ENCODE measurements at places on chromosomes 5 and 9.

DNA sequence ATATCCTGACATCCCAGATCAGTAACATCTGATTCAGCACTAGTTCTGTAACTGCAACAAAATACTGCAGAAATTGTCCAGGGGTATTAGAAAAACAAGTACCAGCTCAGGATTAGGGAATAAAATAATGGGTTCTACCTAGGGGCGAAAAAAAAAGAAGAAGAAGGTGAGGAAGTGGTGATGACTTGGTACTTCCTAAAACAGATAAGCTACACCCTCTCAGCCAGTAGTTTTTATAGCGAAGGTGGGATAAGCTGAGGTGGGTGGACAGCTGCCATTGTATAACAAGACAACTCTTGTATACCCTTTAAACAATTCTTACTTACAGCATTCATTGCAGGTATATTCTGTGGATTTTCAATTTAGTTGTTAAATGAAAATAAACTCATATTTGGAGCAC is 19.1 kb downstream of the RAPGEF6 start:
- H3K4me1 ChIP-seq, result peaks cover 28% of the 10 kb centered on the region
- no peak overlapping the region for H3K4me3 ChIP-seq
- no peak for DNase-seq
- no peaks in the 10 kb centered on the region for H3K27me3 ChIP-seq
- H3K36me3 ChIP-seq, result peaks cover 47% of the 10 kb centered on the region

- no peaks in the 10 kb centered on the region for H3K27me3 ChIP-seq
- DNase-seq, result no peak
- peaks cover 44% of the 10 kb centered on the region for H3K4me1 ChIP-seq
- H3K4me3 ChIP-seq, result no peak overlapping the region
- H3K27ac ChIP-seq, result no peak overlapping the region
These were observed 81.5 kb downstream of the GALNT10 start for GRCh38 chr5:154271936-154272514.

- H3K36me3 ChIP-seq, result no peaks in the 10 kb centered on the region
- no peaks in the 10 kb centered on the region for H3K27me3 ChIP-seq
- DNase-seq, result no peak
- no peak overlapping the region for H3K27ac ChIP-seq
- no peak overlapping the region for H3K4me3 ChIP-seq
These were observed 159.7 kb downstream of the SNCAIP start for GRCh38 chr5:122471752-122472061.

DNA sequence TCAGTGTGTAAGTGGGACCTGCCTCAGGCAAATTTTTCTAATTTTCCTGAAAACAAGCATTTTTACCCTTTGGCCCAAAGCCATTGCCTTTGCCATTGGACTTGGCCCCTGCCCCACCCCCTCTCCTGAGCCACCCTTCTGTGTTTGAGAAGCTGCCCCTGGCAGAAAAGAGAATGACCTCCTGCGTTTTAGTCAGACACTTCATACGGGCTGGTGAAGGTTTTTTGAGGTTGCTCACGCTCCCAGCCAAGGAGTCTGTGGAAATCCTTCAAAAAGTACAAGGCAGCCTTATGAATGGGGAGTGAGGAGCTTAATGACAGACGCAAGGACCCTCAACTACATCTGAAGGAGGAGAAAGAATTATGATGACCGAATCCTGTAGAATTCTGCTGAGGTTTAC is 308.9 kb downstream of the SLIT3 start:
- H3K36me3 ChIP-seq, result no peaks in the 10 kb centered on the region
- no peak overlapping the region for H3K27ac ChIP-seq
- no peak for DNase-seq
- H3K4me3 ChIP-seq, result no peak overlapping the region
- peaks cover 3% of the 10 kb centered on the region for H3K4me1 ChIP-seq

DNA sequence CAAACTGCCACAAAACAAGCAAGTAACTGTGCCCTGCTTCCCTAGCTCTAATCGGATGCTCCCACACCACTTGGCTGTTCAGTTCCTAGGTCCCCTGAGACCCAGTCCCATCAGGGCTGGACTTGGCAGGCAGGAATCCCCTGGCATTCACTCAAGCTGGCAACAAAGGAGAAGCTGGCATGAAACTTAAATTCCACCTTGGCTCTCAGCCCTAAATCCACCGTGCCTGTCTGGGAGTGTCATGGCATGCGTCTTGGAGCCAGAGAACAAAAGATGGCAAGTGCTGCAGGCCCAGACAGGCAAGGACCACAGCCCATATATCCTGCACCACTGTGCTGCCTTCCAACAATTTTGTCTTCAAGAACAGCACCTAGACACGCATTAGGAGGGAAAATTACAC is 38.2 kb downstream of the ETF1 start:
- peaks cover 4% of the 10 kb centered on the region for H3K4me1 ChIP-seq
- peaks cover 29% of the 10 kb centered on the region for H3K36me3 ChIP-seq
- H3K4me3 ChIP-seq, result no peak overlapping the region
- H3K27ac ChIP-seq, result no peak overlapping the region

- H3K27me3 ChIP-seq, result no peaks in the 10 kb centered on the region
- no peak overlapping the region for H3K4me3 ChIP-seq
- DNase-seq, result no peak
- H3K36me3 ChIP-seq, result peaks cover 59% of the 10 kb centered on the region
These were observed 17.6 kb downstream of the MIER3 start for GRCh38 chr5:56934325-56934724.

DNA sequence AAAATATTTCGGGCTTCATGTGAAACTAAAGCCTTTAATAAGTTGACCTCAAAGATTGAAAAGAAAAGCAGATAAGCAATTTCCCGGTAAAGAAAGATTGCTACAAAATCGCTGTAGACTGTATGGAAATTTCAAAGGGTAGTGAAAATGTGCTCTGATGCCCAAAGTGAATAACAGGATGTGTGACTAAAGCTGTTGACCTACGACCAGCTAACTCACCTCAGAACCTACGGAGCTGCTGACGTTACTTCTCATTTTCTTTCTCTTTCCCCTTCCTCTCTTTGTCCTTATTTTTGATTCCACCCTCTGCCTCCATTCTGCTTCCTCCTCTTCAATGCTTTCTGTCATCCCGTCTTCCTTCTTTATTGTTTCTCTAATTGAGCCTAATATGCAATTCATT is 103.2 kb downstream of the PDE4D start:
- peaks cover 52% of the 10 kb centered on the region for H3K4me1 ChIP-seq
- peaks cover 4% of the 10 kb centered on the region for H3K36me3 ChIP-seq
- DNase-seq, result no peak
- H3K4me3 ChIP-seq, result peak overlapping the region; percentile 54

DNA sequence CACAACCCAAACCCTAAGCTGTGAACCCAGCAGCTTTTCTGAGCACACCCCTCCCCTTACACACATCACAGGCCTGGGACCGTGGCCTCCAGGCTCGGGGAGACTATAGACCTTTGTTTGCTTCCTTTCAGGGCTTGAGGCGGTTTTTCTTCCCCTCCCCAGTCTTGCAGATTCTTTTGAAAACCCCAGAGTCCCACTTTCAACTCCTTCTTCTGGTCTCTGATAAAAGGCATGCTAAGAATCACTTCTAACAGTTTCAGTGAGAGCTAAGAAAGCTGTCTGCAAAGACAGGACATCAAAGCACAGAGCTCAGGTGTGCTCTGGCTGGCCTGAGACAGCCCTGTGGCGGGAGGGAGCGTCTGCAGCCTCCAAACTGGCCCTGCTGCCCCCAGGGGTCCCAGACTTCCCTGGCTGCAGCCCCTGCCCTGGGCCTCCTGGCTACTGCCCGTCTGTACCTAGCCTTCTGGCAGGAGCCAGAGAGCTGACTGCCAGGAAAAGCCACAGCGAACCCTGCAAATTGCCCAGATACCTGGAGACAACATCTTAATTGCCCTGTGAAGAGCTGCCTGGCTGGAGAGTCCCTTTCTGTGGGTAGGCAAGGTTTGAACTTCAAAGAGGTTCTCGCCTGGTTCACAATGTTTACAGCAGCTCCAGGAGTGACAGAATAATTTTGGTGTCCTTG is 138.9 kb downstream of the GADD45G start:
- peaks cover 23% of the 10 kb centered on the region for H3K36me3 ChIP-seq
- peak overlapping the region; percentile 97 for H3K27ac ChIP-seq
- H3K4me1 ChIP-seq, result peaks cover 76% of the 10 kb centered on the region
- no peaks in the 10 kb centered on the region for H3K27me3 ChIP-seq
- peak; percentile 73 for DNase-seq
- peak overlapping the region; percentile 6 for H3K4me3 ChIP-seq

GRCh38 chr5:6592601-6593000 is 40.2 kb downstream of the NSUN2 start:
- DNase-seq, result no peak
- no peaks in the 10 kb centered on the region for H3K4me1 ChIP-seq
- H3K27me3 ChIP-seq, result peaks cover 19% of the 10 kb centered on the region
- H3K4me3 ChIP-seq, result no peak overlapping the region
- peaks cover 14% of the 10 kb centered on the region for H3K36me3 ChIP-seq
- no peak overlapping the region for H3K27ac ChIP-seq

DNA sequence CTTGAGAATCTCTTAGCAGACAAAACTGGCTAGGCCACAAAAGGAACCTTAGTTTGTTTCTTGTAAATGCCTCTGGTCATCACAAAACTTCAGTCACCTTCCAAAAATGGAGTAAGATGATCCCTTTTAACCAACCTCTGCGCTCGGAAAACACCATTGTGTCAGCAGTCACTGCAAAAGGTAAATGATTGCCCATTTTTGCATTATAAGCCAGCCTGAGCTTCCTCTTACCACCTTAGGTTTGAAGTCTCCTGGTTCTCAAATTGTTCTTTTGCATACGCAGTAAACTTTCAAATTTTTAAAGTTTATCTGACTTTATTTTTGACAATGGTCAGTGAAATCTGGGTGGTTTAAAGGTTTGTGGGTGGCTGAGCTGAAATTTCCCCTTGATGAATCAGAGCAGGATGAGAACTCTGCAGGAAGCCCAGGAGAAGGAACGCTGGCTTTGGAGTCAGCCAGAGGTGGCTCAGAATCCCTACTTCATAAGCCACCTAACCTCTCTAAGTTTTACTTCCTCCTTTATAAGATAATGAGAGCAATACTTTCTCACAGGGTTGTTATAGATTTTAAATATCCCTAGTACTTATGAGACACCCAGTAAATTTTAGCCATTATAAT is 131.4 kb downstream of the MED10 start:
- no peak for DNase-seq
- H3K36me3 ChIP-seq, result no peaks in the 10 kb centered on the region
- no peak overlapping the region for H3K27ac ChIP-seq
- no peaks in the 10 kb centered on the region for H3K27me3 ChIP-seq
- no peak overlapping the region for H3K4me3 ChIP-seq
- H3K4me1 ChIP-seq, result peaks cover 3% of the 10 kb centered on the region

DNA sequence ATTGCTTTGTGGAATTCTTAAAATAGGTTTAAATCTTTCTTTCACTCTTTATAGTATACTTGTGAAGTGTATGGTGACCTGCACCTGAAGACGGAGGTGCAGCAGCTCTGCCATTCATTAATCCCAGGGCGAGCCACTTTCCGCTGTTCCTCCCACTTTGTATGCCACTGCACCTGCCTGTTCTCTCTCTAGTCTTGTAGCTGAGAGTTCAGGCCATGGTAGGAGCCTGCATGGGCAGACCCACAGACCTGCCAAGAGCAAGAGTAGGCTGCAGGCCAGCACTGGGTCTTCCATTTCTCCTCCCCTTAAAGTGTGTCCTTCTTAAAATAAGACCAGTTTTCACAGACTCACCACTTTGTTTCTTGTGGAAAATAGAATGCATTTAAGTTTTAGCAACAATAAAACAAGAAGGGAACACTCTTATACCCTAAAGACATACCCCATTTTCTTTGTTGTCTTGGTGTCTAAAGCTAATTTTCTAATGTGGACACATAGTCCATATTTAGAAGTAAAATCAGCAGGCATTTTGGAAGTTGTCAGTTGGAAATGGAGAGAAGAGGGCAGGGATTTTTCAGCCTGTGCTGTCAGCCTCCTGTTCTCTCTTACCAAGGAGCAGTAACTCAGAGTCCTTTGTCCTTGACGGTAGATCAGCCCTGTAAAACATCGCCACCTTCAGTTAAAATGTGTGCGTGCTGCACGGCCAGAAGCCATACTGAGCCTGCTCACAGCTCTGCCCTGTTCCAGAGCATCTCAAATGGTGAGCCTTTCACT is 103.2 kb downstream of the SNCAIP start:
- no peak overlapping the region for H3K4me3 ChIP-seq
- H3K27ac ChIP-seq, result no peak overlapping the region
- no peaks in the 10 kb centered on the region for H3K36me3 ChIP-seq
- DNase-seq, result no peak
- no peaks in the 10 kb centered on the region for H3K4me1 ChIP-seq
- H3K27me3 ChIP-seq, result no peaks in the 10 kb centered on the region

- no peak overlapping the region for H3K4me3 ChIP-seq
- H3K4me1 ChIP-seq, result no peaks in the 10 kb centered on the region
- no peak for DNase-seq
- no peaks in the 10 kb centered on the region for H3K36me3 ChIP-seq
- H3K27me3 ChIP-seq, result no peaks in the 10 kb centered on the region
These were observed 284.2 kb upstream of the ADAMTS16 start for GRCh38 chr5:4855880-4856279.

- no peaks in the 10 kb centered on the region for H3K4me1 ChIP-seq
- no peak for DNase-seq
- H3K4me3 ChIP-seq, result no peak overlapping the region
- no peaks in the 10 kb centered on the region for H3K36me3 ChIP-seq
These were observed 32.9 kb upstream of the AOPEP start for GRCh38 chr9:94693485-94694204.

DNA sequence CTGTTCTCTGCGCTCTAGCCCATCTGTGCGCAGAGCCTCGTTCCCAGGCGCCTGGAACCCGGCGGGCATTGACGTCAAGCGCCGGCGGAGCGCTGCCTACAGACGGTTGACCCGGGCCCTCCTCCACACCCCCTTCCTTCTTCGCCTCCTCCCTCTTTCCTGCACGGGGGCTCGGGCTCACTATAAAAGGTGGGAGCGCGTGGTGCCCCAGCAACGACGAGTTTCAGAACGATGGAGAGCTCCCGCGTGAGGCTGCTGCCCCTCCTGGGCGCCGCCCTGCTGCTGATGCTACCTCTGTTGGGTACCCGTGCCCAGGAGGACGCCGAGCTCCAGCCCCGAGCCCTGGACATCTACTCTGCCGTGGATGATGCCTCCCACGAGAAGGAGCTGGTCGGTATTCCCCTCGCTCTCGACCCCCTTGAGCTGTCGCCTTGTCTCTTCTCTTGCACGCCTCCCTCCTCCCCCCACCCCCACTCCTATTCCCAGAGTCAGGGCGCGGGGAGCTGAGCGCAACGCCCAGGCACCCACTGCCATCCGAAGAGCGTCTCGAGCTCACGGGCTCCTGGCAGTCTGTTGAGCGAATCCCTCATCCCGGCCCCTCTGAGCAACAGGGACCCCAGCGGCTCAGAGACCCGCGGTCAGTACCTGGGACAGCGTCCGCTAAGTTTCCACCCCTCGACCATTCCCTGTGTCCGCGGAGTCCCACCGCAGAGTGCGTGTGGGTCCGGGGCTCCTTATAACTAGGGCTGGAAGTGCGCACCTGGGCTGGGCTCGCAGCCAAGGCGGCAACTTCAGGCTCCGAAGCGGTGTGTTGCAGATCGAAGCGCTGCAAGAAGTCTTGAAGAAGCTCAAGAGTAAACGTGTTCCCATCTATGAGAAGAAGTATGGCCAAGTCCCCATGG is at the start of gene CARTPT:
Gene CARTPT, plus strand, starts transcription at position 213 of the 902 bp plus-strand sequence. Its CDS starts 19 bp downstream, at position 232.
- H3K4me3 ChIP-seq, result no peak within 1 kb of the TSS
- no peak for DNase-seq
- H3K36me3 ChIP-seq, result no peaks in the 10 kb centered on the region
- H3K4me1 ChIP-seq, result no peaks in the 10 kb centered on the region
- H3K27ac ChIP-seq, result no peak within 1 kb of the TSS

GRCh38 chr5:36261186-36261585 is 19.5 kb upstream of the NADK2 start:
- H3K27me3 ChIP-seq, result peaks cover 21% of the 10 kb centered on the region
- no peak for DNase-seq
- no peaks in the 10 kb centered on the region for H3K4me1 ChIP-seq
- H3K27ac ChIP-seq, result no peak overlapping the region
- no peaks in the 10 kb centered on the region for H3K36me3 ChIP-seq

Measured in activated T-helper 2 cell treated with anti-CD3 and anti-CD28 coated beads, Interferon-gamma antibody, Interleukin-2, Interleukin-4, amounts not matched to agents 10 μg/mL and 5 μg/mL and 100 μg/mL, durations not matched to agents 14 hours and 24 hours and 36 hours (primary cell).